A172 (cell line): ENCODE measurements at places on chromosomes 11 and 22. TPM values are rescaled to one million over a fixed set of nuclear protein-coding genes. Genes with fewer than 3 reads are reported as not detected.
A peak's percentile ranks its signal among the peaks of the same experiment; 100 is the strongest.

The SNX19 gene
- total RNA-seq: 20.2 and 36.2 TPM in 2 replicates

The ARHGAP42 gene
- total RNA-seq: 15.8 and 17.1 TPM in 2 replicates

The RIMBP3C gene
- 0.50 and 0.62 TPM in 2 replicates for total RNA-seq

The BTBD18 gene
- total RNA-seq: not detected in 2 replicates

The SCGB1C1 gene
- not detected in 2 replicates for total RNA-seq

The MUC5AC gene
- not detected in 2 replicates for total RNA-seq

The MN1 gene
- total RNA-seq: 2.3 TPM in 2 replicates

The GAB4 gene
- not detected in 2 replicates for total RNA-seq

The PUS3 gene
- 9.5 and 14.0 TPM in 2 replicates for total RNA-seq

The FIBIN gene
- total RNA-seq: not detected in 2 replicates

The CD3D gene
- not detected in 2 replicates for total RNA-seq

The OR8D1 gene
- total RNA-seq: not detected in 2 replicates

The GRM5 gene
- total RNA-seq: not detected in 2 replicates

DNA sequence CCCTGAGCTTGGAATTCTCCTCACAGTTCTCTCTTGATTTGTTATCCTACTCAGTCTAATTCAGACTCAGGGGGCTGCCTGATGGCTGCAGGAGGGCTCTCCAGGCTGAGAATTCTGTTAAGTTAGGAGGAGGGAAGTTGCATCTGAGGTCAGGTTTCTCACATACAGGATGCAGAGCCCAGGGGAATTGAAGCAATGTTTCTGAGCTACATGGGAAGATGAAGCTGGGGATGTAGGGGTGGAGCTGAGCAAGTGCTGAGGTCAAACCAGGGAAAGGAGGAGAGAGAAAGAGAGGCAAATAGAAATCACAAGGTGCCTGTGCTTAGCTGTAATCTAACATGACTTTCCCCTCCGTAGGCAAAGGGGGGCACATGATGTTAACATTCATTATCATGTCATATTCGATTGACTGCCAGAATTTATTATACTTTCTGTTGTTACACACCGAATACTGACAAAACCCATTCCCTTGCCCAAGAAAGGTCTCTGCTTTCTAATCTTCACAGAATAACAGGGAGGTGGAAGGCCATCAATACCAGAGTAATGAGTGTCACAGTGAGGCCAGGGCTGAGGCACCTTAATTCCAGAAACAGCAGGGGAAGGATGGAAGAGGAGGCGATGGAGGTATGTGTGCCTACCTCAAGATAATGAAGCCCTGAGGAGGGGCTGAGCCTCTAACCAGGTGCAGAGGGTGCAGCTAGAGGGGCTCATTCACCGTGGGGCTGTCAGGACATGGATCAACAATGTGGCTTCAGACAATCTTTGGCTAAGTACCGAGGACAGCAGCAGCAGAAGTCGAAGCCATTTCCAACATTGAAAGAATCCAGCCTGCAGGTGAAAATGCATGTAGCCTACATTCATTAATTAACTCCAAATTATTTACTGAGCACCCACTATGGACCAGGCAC lies 205.4 kb upstream of the SNX19 start:
- no peak for DNase-seq

- peak; percentile 83 for DNase-seq
These were observed 638 bp downstream of the PARVA start for GRCh38 chr11:12377824-12378593.

DNA sequence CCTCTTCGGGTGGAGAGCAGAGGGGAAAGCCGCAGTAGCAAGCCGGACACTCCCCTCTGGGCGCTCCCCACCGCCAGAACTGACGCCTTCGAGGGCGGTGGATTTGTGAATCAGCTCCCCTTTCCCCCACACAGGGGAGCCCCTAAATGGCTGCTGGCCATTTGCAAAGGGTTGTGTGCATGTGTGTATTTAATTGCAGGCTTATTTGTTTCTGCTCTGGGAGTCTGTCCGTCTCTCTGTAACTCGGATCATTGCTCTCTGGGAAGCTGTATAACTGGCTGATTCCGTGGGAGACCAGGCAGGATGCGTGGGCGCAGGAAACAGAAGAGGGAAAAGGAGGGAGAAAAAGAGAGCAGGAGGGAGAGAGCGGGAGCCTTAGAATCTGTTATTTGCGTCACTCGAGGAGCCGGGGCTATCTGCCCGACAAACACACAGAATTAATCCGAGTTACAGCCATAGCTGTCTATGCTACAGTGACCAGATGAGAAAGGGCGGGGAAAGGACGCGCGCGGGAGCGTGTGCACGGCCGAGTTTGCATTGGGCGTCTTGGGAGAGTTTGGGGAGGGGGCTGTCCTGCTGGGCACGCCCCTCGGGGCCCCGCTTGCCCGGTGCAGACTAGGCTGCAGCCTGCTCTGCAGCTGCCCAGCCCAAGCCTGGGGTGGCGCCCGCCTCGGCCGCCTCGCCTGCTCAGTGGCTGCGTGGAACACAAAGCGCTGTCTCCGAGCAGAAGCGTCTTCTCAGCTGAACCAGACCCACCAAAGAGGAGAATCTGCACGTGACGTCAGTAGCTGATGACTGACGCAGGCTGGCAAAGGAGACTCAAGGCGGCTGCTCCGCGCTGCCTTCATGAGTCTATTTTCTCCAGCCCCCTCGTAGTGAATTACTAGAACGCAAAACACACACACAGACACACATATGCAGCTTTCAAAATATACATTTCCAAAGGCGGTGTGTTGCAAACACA lies 105.3 kb upstream of the HSD17B12 start:
- DNase-seq: no peak

- DNase-seq: no peak
These were observed 622.5 kb downstream of the TBC1D22A start for GRCh38 chr22:47384977-47385376.

- DNase-seq: no peak
These were observed 56.7 kb downstream of the EFCAB6 start for GRCh38 chr22:43755452-43755851.

DNA sequence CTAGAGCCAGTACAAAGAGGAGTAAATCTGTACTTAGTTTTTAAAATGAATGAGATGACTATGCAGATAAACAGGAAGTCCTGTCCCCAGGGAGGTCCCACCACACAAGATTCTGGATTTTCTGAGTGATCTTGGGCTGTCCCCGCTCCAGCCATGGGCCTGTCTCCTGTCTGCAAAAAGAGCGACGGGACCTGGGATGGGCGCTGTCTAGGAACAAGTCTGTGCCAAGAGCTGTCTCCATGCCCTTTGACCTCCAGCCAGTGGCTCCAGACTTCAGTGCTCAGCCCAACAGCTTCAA lies 6.0 kb downstream of the CSNK1E start:
- no peak for DNase-seq

- DNase-seq: no peak
These were observed 23.2 kb upstream of the PDGFB start for GRCh38 chr22:39267974-39268373.

- no peak for DNase-seq
These were observed 74.5 kb downstream of the MICAL3 start for GRCh38 chr22:17949642-17950473.

DNA sequence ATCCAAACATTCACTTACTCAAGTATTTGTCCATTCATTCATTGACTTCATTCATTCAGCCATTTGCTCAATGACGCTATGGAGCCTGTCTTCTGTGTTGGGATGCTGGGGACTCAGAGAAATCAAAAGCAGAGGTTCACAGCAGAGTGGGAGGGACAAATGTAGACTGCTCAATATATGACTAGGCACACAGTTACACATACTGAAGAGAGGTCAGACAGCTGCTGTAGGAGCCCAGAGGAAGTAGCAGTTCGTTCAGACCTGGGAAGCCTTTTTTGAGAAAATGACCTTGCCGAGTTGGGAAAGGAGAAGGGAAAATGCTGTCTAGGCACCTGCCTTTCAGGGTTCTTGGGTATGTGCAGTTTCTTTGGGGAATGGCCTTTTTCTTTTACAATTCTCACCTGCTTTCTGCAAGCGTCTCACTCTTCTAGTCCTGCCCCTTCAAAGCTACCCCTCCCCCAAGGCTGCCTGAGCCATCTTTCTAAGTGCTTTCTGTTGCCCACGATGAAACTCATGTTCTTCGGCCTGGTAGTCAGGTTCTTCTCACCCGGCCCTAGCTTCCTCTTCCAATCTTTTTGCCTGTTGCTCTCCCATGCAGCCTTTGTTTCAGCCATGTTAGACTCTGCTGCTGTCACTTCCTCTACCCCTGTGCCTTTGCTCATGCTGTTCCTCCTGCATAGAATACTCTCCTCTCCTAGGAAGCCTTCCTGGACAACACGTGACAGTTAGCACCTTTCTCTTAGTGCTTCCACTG lies 4.2 kb upstream of the UVRAG start:
- no peak for DNase-seq

DNA sequence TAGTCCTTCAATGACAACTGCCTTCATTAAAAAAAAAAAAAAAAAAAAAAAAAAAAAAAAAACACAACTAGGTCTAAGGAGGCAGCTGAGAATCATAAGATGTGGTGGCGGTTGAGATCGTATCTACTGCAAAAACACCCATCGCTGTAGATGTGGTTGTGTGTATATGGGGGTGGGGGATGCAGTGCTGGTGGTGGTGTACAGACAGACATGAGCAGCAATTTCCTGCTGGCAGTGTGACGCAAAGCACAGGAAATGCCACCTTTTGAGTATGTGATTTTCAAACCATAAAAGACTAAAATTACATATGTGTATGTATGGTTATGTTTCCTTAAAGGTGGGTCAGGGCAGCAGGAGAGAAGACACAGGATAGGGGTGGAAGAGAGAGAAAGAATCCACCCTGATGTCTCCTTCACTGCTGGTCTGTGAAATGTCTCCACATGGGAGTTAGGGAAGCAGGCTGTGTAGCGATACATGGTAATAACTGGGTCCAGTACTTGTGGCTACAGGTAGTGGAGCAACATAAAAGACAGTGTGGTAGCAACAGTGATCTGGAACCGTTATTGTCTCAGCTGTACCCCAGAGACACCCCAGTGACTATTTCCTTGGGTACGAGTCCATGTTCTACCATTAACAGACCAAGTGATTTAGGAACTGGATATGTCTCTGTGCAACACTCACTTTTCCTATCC lies 57.9 kb downstream of the SYTL2 start:
- no peak for DNase-seq

- no peak for DNase-seq
These were observed 149.2 kb downstream of the MIAT start for GRCh38 chr22:26806445-26807175.

GRCh38 chr11:72684236-72684912 lies 10.2 kb upstream of the PDE2A start:
- DNase-seq: peak; percentile 78

DNA sequence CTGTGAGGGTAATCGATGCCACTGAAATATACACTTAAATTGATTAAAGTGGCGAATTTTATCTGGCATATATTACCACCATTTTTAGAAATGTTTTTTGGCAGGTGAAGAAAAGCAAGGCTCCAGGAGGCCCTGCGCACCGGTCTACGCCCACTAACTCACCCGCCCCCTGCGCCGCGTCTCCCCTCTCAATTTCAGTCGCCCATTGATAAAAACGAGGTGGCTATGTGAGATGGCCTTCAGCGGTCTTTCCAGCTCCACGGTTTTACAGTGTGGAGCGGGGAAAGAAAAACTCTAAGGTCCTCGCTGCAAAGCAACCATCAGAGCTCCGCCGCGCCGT lies 602 bp upstream of the AQP11 start:
- DNase-seq: no peak

DNA sequence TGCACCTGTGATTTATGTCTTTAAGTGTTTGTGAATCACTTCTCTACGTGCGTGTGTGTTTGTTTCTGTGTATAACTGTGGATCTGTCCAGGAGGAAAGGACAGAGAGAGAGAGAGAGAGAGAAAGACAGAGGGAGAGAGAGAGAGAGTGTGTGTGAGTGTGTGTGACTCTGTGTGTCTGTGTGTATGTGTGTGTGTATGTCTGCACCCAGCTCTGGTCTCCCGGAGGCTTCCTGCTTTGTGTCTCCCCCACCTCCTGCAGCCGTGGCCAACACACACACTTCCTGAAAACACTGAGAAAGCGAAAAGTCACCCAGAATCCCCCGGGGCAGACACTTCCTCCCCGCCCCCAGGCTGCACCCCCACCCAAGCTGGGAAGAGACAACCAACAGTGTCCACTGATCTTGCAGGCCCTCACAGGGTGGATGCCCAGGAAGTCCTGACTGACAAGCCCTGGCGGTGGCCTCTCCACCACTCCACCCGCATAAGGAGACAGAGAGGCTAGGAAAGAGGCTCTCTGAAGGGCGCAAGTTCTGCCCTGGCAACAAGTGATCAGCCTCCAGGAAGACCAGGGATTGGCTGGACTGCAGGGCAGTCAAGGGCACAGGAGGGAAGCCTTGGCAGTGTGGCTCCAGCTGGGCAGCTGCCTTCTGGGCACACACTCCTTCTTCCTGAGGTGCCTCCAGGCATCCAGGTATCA lies 30.0 kb downstream of the ARAP1 start:
- DNase-seq: peak; percentile 78

GRCh38 chr11:10388101-10388500 lies 67.0 kb upstream of the AMPD3 start:
- no peak for DNase-seq

GRCh38 chr11:33001281-33001680 lies 14.4 kb upstream of the DEPDC7 start:
- DNase-seq: no peak

DNA sequence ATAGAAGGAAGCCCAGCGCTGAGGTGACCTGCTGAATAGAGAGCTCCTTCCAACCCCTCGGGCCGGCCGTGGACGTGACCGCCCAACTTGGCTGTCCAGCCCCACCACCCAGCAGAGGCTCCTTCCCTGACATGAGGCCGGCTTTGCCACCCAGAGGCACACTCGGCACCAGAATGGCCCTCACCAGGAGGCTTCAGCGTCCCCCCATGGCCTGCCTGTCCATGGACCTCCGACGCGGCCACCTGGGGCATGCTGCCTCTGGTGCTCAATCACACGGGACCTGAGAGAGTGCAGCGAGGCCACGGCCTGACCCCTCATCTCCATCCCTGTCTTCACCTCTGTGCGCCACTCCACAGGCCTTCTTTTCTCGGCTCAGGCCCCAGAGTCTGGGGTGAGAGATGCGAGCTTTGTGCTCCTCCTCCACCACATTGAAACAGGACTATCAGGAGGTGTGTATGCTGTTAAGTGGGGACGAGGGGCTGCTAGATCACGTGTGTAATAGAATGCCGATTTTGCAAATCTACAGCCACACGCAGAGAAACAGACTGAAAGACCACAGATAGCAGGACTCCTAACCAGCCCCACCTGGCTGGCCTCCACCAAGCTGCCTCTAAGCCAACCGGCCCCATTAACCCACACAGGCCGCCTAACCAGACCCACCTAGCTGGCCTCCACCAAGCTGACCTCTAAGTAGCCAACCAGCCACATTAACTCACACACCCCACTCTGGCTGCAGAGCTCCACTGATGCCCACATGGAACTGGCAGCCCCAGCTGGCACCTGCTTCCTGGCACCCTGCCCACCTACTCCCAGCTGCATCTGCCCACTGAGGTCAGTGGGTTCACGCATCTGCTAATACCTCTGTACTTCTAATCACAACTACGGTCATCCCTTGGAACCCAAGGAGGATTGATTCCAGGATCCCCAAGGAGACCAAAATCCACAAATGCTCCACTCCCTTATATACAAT lies 20.7 kb downstream of the LINC01488 start:
- DNase-seq: peak; percentile 36

- DNase-seq: peak; percentile 52
These were observed 101.1 kb upstream of the FAT3 start for GRCh38 chr11:92123540-92123939.
